Activated CD8-positive, alpha-beta memory T cell treated with anti-CD3 and anti-CD28 coated beads for 4 hours (primary cell): ENCODE measurements at places on chromosomes 1 and 21.

DNA sequence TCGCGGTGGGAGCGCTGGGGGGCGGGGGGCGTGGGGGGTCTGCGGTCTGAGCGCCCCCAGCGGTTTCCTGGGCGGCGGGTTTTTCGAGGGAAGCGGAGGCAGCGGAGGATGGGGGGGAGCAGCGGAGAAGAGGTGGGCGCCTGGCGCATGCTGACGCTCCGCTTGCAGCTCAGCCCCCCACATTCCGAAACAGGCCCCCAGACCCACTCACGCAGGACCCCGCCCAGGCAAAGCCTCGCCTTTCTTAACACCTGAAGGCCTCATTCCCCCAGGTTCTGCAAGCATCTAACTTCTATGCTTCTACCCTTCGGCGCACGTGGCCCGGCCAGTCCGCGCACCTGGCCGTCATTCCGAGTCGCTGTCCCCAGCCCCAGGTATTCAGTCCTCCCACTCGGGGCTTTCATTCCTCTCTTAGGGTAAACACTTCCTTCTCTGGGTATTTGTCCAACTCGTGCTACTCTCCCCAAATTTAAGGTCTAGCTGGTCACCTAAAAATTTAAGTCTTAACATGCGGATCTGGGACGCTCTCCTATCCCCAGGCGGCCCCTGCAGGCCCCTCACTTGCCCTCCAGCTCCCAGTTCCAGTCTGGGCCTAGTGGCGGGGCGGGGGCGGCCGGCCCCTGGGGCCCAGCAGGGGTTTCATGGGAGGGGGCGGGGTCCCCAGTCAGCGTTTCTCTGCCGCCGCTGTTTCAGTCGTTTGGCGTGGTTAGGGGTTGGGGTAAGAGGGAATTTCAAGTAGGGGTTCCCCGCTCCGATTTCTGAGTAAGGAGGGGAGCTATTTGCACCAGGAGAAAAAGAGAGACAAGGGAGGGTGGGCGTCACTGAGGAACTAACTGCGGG, 2.8 kb upstream of the ZBTB7B start:
- no peak for DNase-seq

DNA sequence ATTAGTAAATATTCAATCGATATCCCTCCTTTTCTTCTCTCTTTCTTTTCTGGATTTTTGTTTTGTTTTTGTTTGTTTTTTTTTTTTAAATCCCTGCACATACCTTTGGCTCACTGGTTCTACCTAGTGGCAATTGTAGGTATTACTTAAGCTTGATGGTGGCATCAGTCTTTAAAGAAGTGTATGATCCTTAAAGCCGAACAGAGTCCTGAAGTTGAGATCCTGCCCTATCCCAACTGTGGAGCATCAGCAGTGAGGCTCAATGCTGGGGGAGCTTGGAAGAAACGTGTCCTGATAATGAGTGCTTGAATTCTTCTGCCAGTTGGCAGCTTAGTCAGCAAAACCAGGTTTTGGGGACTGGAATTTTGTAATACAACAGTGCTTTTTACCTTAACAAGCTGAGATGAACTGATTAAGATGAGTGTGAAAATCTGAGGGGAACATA, 60.8 kb downstream of the FASLG start:
- DNase-seq, result no peak

DNA sequence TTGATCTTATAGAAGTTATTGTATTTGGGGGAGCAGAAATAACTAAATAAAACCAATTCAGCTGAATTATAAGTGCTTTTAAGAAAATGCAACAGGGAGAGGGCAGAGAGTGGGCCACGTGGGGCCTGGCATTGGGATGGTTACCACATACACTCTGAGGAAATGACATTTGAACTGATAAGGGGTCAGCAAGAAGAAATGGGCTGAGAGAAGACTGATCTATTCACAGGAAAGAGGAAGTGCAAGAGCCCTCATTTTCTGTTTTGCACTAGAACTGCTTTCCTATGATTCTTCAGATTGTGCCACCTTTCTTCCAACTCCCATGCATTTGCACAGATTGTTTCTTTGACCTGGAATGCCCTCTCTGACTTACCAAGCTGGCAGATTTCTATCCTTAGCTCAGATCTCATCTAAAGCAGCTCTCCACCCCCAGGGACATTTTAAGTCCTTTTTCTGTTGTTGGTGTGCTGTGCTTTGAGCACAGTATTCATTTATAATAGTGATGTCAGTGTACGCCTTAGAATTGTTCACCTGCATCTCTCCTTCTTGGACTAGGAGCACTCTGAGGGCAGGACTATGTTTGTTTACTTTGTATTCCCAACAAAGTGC, 115.9 kb downstream of the FGGY start:
- DNase-seq, result no peak

DNA sequence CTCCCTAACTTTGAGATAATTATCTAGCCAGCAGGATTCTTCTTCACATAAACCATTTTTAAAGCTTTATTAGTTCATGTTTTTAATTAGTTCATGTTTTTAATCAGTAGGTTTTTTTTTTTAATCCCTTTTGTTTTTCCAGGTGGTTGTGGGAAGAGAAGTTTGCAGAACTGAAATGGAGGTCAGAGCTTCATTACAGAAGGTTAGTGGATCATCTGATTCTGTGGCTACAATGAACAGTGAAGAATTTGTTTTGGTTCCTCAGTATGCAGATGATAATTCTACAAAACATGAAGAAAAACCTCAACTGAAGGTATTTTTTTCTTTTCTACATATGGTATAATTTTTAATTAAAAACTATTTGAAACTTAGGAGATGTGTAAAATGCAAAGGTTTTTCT, 59.7 kb downstream of the RABGAP1L start:
- no peak for DNase-seq

GRCh38 chr1:171433451-171433850, 51.9 kb upstream of the PRRC2C start:
- DNase-seq, result no peak

DNA sequence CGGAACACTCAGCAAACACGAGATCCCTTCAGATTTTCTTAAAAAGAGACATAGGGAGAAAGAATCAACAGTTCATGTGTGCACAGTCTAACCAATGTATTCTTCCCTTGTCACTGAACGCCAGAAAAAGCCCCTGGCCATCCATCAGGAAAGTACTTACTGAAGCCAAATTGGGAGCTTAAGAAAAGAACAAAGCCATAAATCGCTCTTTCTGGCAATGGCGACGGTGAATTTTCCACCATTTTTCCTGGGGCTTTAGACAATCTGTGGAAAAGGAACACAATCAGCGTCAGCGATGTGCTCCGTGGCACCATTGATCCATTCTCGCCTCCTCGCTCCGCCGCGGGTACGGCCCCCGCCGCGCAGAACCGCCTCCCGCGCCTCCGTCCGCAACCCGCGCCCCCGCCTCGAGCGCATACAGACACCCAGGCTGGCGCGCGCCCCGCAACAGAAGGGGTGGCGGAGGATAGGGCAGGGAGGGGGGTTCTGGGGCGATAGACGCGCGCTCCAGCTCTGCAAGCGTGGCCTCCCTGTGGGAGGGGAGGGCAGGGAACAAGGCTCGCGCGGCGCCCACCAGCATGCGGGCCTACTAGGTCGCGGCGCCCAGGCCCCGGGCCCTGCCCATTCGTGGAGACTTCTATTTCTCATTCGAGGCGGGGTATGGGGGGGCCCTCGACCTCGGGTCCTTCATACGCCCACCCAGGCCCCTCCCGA, 440 bp downstream of the PIGP start:
- DNase-seq, result no peak

DNA sequence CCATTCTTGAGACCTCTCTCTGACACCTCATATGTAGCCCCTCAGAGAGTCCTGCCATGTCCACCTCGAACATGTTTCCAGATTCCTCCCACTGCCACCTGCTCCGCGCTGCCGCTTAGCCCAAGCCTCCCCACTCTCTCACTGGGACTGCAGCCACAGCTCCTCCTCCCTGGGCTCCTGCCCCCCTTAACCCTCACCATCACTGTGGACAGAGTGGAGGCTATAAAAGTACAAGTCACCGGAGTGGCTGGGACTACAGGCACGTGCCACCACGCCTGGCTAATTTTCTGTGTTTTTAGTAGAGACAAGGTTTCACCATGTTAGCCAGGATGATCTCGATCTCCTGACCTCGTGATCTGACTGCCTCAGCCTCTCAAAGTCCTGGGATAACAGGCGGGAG, 77.0 kb downstream of the VWA5B1 start:
- DNase-seq, result no peak
